Stimulated activated CD8-positive, alpha-beta memory T cell treated with anti-CD3 and anti-CD28 coated beads, Interleukin-4, amount 100 ng/mL, for 4 hours (primary cell): ENCODE measurements at places on chromosomes 2 and 18.

DNA sequence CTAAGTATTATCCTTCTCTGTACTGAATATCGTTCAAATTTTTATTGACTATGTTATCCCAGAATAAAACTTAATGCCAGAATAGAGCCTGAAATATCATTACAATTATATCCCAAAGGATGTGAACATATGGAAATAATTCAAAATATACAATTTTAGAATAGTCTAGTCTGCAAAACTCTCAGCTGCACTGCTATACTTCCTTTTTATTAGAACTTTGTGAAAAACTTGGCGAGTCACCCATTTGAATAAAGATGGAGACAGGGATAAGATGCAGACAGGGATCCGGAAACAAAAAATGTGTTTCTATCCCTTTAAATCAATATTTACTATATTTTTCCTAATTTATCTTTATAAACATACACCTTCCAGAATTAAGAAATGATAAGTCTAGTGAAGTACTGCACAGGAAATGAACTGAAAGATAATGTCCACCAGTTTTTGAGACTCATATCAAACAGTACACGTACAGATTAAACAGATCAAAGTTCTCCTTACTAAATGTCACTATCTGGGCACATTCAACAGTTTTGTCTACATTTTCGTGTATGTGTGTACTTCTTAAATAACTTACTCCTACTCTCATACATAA is 107.8 kb downstream of the MEP1B start:
- DNase-seq, result no peak

GRCh38 chr2:174148833-174149232 is 99.5 kb downstream of the OLA1 start:
- no peak for DNase-seq

GRCh38 chr2:134836986-134837385 is 1.4 kb upstream of the ACMSD start:
- no peak for DNase-seq

GRCh38 chr2:181430406-181431118 is 26.6 kb upstream of the ITGA4 start:
- DNase-seq, result no peak

DNA sequence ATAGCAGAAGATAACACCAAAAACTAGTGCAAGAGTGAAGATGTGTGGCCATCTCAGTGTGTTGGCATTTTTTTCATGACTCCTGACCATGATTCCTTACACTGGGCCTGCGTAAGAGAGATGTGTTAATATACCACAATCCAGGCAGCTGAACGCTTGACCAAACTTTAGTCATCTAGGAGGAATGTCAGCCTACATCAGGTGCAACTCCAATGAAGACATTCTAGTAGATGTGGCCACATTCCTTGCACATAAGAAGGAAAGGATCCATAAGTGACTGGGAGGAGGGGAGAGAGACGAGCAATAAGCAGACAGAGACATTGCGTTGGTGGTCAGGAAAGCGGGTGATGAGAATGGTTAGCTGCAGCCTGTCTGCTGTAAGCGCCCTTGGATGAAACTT is 42.6 kb downstream of the CYRIA start:
- DNase-seq, result no peak

DNA sequence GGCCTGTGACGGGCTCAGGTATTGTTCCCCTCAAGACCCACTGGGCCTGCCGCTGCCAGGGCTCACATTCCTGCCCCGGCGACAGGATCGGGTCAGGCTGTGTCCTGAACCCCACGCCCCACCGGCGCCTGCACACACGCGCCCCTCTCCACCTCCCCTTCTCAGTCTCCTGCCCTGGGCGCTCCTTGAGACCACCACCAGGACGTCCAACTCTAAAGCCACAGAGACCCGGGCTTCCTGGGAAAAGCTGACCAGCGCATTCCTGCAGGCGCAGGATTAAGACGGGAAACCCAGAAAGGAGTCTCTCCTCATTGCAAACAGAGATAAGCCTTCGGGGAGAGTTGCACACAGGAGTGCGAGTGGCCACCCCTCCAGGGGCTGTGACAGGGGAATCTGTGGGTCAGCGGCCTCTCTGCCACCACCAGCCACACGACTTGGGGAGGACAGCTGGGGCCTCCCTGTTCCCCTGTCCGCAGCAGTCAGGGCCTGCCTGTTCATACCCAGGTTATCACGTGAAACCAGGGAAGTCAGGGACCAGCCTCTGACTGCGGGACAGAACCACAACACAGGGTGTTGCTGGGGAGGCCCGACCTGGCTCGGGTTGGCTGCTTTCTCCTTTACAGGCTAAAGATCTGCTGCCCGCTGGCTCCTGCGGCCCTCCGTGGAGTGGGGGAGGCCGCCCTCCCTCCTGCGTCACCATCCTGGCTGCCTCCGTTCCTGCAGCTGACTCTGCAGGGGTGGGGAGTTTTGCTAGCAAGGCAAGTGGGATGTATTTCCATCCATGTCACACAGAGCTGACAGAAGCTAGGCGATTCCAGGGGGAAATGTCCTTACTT is 88.8 kb downstream of the ZCCHC2 start:
- DNase-seq, result no peak

DNA sequence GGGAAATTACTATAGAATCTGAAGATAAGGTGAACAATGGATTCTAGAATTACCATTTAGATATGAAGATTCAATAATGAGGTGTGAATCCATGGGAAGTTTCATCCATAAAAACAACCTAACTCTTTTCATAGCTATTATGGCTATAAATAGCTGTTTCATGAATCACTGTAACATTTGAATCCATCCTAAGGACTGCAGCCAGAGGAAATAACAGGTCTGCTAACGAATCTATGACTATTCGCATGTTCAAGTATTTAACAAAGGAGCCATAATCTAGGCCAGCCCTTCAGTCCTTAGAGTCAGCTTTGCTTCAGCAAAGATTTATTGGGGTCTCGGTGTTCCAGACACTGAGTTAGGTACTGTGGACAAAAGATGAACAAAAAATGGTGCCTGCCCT is 87.1 kb downstream of the MYOM1 start:
- no peak for DNase-seq

- DNase-seq, result no peak
Measured at GRCh38 chr18:76707534-76707933, 114.8 kb upstream of the ZNF236 start.

- DNase-seq, result no peak
Measured at GRCh38 chr2:114192362-114192761, 250.1 kb upstream of the DPP10 start.

DNA sequence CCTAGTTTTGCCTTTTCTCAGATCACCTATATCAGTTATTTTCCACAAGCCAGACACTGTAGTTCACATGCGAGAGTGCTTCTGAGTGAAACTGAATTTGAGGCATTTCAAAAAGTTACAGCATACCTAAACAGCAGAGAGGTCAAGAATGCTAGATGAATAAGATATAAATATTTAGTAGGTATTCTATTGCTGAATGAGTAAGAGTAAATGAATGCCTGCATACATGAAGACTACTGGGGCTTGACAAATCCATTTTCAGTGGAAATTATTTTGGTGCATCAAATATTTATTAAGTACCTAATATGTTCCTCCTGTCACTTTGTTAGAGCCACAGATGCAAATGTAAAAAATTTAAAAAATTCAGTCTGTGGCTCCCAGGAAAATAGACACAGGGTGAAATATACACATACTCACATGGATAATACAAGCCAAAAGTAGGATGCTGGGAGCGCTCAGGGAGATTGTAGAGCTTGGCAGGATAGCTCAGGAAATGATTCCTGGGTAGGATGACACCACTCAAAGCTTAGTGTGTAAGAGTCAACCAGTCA is 27.6 kb upstream of the CDC42EP3 start:
- DNase-seq, result no peak

- DNase-seq, result no peak
Measured at GRCh38 chr2:191274413-191274815, 29.2 kb downstream of the MYO1B start.

DNA sequence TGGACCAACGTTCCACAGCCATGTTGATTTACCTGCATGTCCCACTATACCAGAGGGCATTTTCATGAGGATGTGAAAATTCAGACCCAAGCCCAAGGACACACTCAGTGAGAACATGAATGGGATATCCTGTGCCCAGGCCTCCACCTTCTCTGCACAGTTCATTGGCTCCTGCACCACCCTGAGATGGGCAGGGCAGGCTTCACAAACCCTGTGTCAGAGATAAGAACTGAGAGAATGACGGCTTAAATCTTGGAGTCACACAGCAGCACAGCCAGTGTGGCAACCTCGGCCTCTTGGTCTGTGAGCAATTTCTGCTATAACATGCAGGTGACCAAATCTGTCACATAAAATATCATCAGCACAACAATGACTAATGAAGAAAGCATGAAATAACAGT is 71.9 kb downstream of the UXS1 start:
- DNase-seq, result no peak

DNA sequence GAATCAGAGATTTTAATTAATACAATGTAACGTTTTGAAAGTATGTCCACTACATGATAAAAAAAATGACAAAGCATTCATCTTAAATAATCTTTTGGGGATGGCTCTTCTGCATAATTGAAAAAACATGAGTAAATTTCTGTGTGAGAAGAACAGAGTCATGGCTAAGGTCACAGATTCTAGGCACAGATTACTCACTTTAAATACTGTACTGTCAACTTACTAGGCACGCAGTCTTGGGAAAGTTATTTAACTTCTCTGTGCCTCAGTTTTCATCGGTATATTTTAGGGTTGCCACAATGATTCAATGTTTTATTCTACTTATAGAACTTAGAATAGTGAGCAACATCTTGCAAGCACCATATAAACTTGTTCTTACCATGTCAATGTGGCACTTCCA is 49.2 kb downstream of the TMEFF2 start:
- DNase-seq, result no peak

GRCh38 chr2:45370369-45370768 is 240.7 kb downstream of the SRBD1 start:
- no peak for DNase-seq

DNA sequence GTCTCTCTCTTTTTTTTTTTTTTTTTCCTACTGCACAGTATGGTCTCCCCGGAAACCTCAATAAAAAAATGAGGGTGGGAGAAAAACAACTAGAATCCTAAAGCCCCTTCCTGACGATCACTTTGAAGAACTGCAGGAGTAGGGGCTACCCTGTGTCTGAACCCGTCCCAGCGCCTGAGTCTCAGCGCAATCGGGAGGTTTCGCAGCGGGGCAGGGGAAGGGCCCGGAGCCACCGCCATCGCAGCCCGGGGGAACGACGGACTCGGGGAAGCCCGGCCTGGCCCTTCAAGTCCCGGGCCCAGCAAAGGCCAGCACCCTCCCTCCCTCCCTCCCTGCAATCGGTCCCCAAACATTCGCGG is 411 bp downstream of the NARS1 start:
- no peak for DNase-seq

- DNase-seq, result no peak
Measured at GRCh38 chr2:212938144-212938793, 213.1 kb downstream of the IKZF2 start.

GRCh38 chr2:215521031-215521430 is 85.2 kb upstream of the FN1 start:
- DNase-seq, result no peak

GRCh38 chr2:128369108-128369555 is 50.5 kb upstream of the HS6ST1 start:
- DNase-seq, result no peak

DNA sequence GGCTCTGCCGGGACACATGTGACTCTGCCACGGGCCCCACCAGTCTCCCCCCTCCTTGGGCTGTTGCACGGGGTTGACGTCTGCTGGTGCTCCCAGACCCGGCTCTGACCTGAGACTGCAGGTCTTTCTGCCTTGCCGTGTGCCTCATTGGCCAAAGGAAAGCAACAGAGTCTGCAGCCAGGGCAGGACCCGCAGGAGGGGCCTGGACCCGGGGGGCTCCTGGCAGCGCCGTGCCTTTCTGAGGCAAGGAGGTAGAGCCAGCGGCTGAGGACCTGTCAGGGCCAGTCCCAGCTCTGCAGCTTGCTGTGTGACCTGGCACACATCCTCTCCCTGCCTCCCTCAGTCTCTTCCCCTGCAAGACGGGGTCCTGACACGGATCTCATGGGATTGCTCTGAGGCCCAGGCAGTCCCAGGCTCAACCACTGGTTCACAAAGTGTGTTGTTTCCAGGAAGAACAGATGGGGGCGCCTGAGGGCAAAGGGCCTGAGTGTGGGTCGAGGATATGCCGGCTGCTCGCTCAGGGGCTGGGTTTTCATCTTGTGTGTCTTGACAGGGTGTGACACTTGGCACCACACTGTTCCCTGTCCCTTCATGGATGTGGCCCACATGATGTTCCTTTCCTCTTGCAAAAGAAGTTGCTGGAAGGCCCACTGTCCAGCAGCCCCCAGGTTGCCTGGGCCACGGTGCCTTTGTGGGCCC is 9.0 kb downstream of the CAPN10 start:
- DNase-seq, result no peak

GRCh38 chr2:135636982-135637381 is 104.7 kb upstream of the UBXN4 start:
- no peak for DNase-seq

GRCh38 chr18:68734308-68734707 is 19.4 kb upstream of the TMX3 start:
- no peak for DNase-seq

GRCh38 chr18:28287146-28287545 is 110.2 kb upstream of the CDH2 start:
- no peak for DNase-seq

DNA sequence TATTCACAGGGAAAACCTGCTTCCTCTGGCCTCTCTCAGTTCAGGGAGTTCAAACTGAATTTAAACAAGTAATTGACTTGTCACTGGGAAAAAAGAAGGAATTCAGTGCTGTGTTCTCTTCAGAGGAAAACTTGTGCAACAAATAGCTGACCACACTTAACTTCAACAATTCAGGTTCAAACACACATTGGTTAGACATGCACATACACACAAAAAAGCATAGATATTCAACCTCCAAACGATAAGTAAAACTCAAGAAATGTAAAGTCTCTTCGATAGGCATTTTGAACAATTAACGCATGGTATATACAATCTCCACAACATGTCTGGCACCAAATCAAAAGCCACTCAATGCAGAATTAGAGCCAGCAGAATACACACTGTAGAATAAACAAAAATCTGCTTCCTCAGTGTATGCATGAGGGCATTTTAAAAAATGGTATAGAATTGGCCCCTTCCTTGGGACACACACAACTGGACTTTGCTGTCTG is 269.0 kb downstream of the TCF4 start:
- DNase-seq, result no peak

DNA sequence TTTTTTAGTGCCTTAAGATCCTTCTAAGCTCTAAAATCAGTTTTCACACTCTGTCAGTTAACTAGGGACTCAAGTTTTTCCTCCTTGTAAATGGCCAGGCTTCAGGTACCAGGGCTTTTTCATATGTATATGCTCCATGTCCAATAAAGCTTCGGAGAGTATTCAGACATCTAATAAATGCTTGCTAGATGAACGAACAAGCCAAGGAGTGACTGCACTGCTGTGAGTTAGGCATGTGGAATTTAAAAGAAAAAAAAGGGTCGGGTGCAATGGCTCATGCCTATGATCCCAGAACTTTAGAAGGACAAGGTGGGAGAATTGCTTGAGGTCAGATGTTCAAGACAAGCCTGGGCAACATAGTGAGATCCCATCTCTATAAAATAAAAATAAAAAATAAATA is 81.9 kb downstream of the CDH2 start:
- DNase-seq, result no peak

- DNase-seq, result no peak
Measured at GRCh38 chr2:108444941-108445840, 3.8 kb upstream of the GCC2 start.

GRCh38 chr2:239277401-239278085 is 123.3 kb downstream of the HDAC4 start:
- no peak for DNase-seq
